ENCODE measurements at places on chromosomes 6 and 20.

- no peak for DNase-seq
Measured at GRCh38 chr6:44715188-44715587, 327.7 kb downstream of the CDC5L start.

GRCh38 chr20:17650301-17651128 is 31.5 kb downstream of the RRBP1 start:
- no peak for DNase-seq

DNA sequence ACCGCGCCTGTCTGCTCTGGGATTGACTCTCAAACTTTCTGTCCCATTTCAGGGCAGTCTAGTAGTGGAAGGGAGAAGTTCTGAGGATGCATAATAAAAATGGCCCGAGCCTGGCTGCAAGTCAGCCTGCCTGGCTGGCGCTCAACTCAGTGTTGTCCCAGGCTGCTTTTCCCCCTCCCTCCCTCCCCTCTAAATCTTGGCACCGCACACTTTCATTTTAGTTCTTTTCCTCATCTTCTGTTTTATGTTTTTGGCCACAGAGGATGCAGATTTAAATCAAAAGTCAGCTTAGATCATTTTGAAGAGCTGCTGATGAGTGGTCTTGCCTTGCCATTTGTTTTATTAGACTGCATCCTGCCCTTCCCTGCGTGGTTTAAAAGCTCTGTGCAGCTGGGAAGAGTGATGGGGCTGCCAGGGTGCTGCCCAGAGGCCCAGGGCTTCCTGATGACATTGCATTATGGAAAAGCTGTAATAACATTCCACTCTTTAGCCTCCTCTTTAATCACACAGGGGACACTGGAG is 6.5 kb upstream of the UQCC2 start:
- no peak for DNase-seq

GRCh38 chr6:32886681-32887383 is 32.8 kb downstream of the PSMB9 start:
- DNase-seq = peak; percentile 84

DNA sequence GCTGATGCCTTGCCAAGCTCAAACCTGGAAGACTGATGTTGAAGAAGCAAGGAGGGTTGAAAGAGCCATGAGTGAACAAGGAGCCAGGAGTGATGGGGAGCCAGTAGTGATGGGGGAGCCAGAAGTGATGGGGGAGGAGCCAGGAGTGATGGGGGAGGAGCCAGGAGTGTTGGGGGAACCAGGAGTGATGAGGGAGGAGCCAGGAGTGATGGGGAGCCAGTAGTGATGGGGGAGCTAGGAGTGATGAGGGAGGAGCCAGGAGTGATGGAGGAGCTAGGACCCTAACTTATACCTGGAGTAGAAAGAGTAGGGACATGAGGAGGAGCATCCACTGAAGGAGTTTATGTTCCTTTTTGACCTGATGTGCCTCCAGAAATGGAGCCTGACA is 14.6 kb upstream of the CD93 start:
- DNase-seq = no peak

DNA sequence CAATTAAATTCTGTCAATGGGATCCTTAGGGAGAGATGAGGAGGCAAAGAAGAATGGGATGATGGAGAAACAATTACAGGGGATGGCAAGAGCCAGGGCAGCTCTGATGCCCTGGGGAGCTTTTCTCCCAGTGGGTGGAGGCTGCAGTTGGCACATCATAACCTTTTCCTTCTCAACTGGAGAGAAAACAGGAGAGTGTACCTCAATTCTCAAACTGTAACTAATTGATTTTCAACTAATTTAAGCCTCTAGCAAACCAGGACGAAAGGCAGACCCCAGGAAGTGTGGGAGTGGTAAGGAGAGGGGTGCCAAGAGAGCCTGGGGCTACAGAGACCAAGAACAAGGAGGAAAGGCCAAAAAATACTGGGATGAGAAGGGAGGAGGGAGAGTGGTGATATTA is 5.7 kb downstream of the BMP5 start:
- no peak for DNase-seq

- DNase-seq = no peak
Measured at GRCh38 chr20:33647603-33648395, 14.3 kb upstream of the C20orf144 start.

DNA sequence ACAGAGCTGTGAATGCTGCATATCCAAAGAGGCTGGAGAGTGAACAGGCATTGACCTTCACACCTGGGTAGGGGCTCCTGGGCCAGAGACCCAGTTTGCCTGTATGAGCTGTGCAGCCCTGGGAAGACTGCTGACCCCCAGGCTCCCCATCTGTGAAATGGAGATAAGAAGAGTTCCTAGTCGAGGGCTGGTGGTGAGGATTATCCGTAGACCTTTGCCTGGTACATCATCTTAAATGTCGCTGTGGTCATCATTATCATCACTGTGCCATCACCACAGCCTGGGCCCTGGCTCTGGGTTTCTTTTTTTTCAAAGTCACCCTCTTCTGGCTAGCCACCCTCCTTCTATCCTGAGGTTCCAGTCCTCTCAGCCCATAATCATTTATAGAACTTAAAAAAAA is 12.0 kb downstream of the AGPAT4 start:
- no peak for DNase-seq

DNA sequence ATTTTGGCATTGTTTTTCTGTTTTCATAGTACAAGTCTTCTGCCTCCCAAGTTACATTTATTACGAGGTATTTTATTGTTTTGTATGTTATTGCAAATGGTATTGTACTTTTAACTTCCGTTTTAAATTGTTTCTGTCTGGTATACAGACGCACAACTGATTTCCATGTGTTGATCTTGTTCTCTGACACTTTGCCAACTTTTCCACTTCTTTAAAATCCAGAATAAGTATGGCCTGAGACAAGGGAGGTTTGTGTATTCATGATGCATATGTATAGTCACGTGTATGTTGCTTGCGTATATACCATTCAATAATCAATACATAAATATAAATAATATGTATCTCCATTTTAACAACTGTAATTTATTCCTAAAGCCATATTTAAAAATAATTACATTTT is 41.2 kb downstream of the THBS2 start:
- DNase-seq = no peak

DNA sequence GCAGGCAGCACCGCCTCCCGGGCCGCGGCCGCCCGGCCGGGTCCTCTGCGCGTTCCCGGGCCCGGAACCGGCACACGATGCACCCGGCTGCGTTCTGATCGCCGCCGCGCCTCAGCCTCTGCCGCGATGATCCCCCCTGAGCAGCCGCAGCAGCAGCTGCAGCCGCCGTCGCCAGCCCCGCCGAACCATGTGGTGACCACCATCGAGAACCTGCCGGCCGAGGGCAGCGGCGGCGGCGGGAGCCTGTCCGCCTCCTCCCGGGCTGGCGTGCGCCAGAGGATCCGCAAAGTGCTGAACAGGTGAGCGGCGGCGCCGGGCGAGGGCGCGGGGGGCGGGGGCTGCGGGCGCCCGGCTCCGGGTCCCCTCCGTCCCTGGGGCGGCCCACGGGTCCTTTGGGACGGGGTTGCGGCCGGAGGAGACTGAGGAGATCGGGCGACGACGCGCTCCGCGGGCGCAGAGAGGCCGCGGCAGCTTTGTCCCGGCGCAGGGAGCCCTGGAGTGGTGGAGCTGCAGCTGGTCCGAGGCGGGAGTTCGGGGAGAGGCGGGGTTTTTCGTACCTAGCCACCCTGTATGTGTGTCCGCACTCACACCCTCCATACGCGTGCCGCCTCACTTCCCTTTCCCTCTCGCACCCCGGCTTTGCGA is 659 bp downstream of the SLC35F1 start:
- DNase-seq = no peak

DNA sequence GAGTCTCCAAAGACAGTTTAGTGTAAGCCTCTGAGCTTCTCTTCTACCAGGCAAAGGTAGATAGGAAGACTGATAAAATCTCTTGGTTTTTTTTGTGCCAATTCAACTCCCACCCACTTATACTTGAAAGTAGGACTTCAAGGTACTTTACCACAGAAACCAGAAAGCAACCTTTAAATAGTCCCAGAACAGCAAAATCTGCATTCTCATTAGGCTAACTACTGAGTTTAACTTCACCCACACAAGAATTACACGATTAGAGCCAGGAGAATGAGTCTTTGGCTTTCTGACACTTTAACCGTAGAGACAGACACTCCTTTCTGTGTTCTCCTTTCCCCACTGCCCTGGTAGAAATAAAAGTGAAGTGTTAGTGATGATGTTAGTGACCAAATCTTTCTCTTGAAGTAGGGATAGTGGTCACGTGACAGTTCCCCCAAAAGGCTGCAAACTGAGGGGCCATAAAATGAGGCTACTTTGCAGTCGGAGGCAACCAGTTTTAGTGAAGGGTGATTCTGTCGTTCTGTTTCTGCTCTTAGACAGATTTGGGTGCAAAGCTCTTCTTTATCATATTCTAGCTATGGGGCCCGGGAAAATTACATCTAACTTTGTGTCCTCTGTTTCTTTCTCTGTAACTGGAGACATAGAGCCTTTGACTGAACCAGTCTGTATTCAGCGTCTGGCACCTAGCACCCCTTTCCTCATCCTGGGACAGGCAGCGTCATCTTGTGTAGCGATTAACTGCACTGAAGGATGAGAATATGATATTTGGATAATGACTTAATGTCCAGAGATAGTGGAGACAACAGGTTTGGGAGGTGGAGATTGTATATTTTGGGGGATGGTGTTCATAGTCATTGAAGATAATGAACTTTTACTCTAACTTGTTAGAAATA is 206.4 kb upstream of the CITED2 start:
- no peak for DNase-seq

DNA sequence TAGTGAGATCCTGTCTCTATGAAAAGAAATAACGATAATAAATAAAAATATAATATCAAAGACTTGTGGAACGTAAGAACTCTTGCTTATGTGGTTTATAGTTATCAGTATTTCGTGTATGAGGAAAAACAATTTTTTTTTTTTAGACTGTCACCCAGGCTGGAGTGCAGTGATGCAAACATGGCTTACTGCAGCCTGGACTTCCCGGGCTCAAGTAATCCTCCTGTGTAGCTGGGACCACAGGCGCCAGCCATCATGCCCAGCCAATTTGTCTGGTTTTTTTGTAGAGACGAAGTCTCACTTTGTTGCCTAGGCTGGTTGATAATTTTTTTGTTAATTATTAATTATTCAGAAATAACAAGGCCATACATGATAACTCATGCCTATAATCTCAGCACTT is 18.6 kb upstream of the CDK19 start:
- DNase-seq = no peak

DNA sequence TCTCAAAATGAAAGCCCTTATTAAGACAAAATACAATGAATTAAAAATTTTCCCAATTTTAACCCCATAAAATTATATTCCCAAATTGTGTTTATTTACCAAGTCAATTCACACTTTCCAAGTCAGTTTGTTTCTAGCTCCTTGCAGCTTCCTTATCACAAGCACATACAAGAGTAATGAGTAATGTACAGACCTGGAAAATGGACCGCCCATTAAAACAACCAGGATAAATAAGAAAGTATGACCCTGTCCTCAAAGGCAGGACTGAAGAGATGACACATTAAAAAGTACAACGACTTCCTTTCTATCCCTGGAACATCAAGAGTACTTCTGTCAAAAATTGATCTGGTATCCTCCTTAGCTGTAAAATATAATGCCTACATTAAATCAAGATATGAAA is 47.1 kb upstream of the TMX4 start:
- DNase-seq = no peak

DNA sequence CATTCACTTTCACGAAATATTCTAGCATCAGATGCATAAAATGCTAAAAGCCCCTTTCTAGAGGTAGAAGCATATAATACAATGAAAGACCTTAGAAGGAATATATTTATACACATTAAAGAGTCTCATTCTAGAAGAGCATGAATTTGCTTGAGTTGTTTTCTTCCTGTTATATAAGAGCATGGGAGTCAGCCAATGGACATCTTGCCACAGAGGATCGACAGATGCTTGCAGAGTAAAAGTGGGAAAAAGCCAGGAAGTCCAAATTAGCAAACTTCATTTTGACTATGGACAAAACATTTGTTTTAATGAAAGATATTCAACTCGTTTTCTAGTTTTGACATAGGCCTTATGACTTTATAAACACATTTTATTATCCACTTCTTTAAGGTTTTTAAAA is 44.2 kb upstream of the RIPPLY2 start:
- no peak for DNase-seq

GRCh38 chr6:152458648-152459644 is 178.2 kb downstream of the SYNE1 start:
- DNase-seq = no peak

- no peak for DNase-seq
Measured at GRCh38 chr6:16570221-16570553, 191.1 kb downstream of the ATXN1 start.

DNA sequence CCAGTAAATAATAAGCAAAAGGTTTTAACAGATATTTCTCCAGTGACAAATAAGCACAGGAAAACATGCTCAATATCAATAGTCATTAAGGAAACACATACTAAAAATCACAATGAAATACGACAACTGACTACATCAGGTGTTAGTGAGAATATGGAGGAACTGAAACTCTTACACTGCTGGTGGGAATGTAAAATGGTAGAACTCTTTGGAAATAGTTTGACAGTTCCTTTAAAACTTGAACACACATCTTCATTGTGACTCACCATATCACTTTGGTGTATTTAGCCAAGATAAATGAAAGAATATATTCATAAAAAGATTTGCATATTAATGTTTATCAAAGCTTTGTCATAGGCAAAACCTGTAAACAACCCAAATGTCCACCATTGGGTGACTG is 11.3 kb upstream of the MAP3K5 start:
- no peak for DNase-seq

DNA sequence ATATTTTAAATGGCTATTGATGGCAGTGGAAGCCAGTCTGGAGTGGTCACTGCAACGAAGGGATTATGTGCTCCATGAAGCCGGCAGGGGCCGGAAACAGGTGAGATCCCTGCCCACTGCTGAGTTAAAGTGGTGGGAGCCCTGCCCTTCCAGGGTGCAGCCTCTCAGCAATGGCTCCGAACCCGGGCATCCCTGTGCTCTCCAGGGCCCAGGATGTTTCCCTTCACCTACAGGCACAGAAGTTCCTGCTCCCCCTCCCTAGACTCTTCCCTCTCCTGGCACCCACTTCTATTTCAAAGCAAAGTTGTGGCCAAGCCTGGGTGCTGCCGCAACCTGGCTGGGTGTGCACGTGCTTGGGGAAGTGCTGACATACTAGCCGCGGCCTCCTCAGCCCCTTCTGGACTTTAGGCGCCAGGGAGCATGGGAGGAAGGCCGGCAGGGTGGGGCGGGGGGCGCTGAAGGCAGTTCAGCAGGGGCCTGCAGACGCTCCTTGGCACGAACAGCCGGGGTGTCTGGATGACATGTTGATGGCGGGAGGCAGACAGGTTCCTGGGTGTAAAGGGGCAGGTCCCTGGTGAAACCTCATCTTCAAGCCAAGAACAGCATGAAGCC is 452.3 kb downstream of the HTR1B start:
- no peak for DNase-seq

GRCh38 chr20:60246751-60247150 is 288.5 kb downstream of the CDH26 start:
- DNase-seq = no peak

DNA sequence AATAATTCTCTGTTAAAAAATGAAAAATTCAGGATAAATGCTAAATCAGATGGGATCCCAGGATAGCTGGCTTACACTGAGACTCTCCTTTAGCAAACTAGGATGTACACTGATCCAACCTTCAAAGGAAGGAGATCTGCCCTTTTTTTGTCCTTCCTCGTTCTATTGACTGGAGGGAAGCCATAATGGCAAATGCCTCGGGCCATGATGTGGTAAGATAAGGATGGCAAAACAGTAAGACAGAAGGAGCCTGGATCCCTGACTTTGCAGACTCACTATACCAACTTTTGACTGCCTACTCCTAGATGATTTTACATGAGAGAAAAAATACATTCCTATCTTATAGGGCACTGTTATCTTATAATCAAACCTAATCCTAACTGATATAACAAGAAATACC is 156.9 kb upstream of the BEND3 start:
- no peak for DNase-seq

Measured in HS-5 (cell line).